Fibroblast of the conjunctiva (primary cell): ENCODE measurements at places on chromosomes 1 and 21.

- no peak for DNase-seq
Measured at GRCh38 chr1:163054181-163054591, 15.0 kb upstream of the RGS4 start.

- DNase-seq: no peak
Measured at GRCh38 chr1:11449100-11449403, 29.9 kb upstream of the DISP3 start.

- no peak for DNase-seq
Measured at GRCh38 chr1:2433936-2434655, 21.7 kb upstream of the PEX10 start.

DNA sequence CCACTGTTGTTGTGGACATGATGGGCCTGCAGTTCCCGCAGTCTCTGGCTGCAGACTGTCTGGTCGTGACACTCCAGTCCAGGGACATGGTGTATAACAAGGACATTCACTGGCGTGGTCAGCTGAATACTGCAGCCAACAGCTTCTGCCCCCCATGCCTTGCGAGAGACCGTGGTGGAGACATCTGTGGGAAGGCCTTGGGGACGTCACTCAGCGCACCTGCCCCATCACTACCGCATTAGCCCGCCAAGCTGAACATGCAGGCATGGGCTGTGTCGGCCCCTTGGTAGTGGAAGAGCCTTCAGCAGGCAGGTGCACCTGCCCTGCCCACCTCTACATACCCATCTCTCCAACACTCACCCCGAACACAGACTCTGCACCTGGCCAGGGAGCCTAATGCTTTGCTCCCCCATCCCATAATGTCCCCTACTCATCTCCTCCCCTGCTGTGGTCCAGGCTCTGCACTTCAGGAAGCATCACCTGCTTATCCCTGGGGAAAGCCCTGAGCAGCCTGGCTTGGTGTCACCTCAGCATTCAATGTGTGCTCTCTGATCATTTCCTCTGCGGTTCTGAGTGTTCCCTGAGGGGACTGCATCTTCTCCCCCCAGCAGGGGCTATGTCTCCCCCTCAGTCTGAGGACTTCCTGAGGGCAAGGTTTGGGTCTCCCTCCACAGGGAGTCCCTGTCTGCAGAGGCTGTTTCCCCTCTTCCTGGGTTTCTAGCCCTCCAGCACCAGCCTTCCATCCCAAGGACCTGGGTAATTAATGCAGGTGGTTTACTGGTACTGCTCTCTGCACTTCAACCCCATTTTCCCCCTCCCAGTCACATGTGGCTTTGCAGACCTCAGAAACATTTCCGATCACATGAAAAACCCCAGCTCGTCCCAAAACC, 3.2 kb downstream of the PGLYRP4 start:
- no peak for DNase-seq
